A549 treated with DMSO at 1 μM for 4 hours (cell line): ENCODE measurements at places on chromosomes 11 and 22. TPM values are rescaled to one million over a fixed set of nuclear protein-coding genes. Genes with fewer than 3 reads are reported as not detected.

IFITM1 gene
- 0.24 to 1.0 TPM (median 0.52 TPM) in 5 replicates for total RNA-seq

ADAMTS8 gene
- 0.35 to 0.69 TPM (median 0.53 TPM) in 5 replicates for total RNA-seq

TYR gene
- not detected in 5 replicates for total RNA-seq

CALCA gene
- 0.08 to 0.12 TPM in 2 of 5 replicates, not detected in the others for total RNA-seq

POU2F3 gene
- not detected in 5 replicates for total RNA-seq

SLC37A2 gene
- 0.08 to 0.10 TPM (median 0.09 TPM) in 4 of 5 replicates, not detected in the other for total RNA-seq

MUC5AC gene
- total RNA-seq, result 2.3 to 5.4 TPM (median 4.6 TPM) in 5 replicates

CFL1 gene
- 2,114 to 2,300 TPM (median 2,193 TPM) in 5 replicates for total RNA-seq
